ENCODE measurements at places on chromosomes 16 and 17.

DNA sequence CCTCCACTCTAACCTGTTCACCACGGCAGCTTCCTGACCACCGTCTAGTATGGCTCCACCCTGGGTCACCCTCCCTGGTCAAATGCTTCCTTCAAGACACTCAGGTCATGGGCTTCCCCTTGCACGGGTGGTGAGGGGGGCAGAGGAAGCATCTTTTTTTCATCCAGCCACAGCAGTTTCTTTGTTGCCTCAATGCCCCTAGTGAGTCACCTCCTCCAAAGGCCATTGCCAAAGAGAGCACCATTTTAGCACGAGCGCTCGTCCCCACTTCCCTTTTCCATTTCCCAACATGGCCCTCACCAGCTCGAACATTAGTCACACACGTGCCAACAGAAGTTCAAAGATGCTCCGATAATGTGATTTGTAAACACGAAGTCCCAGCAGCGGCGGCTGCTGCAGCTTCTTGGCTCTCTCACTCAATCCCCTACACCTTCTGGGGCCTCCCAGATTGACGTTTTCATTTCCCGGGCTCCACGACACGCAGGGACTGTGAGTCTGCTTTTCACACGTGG, 134.6 kb downstream of the GAS7 start:
- no peak for DNase-seq

DNA sequence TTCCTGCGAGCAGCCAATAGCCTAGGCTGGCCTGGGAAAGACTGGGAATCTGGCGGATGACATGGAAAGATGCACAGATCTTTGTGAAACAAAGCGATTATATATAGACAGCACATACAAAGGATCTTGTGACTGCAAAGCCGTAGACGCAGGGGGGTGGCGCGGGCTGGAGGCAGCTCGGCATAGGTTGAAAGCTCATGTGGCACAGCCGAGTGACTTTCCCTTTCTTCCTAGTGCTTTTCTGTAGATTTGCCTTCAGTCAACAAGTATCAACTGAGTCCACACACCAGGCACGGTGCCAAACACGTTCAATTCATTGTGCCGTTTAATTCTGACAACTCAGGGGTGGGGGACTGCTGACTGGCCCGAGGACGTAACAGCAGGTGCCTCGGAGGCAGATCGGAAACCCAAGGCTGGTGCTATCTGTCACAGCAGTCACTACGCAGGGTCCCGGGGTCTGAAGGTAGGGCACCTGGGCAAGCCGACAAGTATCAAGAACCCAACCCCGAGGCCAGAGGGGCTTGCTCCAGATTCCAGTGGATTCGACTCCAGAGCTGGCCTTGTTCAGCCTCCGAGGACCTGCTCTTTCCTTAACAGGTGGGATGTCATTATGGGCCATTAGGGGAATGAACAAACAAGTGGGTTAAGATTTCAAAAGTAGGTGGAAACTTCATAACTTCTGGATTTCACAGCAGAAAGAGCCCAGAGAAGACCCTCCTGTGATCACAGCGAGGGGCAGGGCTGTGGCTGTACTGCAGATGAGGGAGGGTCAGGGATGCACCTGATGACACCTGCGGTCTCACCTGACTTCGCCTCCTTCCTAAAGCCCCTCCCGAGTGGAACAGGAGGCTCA, 5.9 kb downstream of the PAM16 start:
- DNase-seq = no peak

DNA sequence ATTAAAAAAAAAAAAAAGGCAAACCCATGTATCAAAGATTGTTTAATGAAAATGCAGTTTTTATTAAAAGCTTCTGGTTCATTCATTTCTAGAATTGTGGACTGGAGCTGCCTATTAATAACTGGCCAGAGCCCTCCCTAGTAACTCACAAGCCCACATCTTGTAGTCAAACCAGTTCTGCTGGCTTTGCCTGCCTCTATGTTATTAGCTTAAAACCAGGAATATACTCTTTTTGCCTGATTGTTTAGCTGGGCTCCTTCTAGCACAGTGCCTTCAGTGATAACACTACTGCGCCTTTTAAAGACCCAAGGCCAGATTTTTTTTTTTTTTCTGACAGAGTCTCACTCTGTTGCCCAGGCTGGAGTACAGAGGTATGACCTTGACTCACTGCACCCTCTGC, 26.0 kb downstream of the TAC4 start:
- DNase-seq = no peak

- DNase-seq = no peak
Measured at GRCh38 chr16:21166561-21166961, 8.1 kb downstream of the LDAF1 start.

DNA sequence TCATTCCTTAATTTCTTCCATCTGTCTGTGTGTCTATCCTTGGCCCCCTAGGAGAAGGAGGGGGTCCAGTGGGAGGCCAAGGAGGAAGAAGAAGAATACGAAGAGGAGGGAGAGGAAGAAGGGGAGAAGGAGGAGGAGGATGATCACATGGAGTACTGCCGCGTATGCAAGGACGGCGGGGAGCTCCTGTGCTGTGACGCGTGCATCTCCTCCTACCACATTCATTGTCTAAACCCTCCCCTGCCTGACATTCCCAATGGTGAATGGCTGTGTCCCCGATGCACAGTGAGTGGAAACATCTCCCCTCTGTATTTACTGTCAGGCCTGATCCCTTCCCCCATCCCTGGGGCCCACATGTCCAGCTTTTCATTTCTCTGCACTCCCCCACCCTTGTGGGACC, 6.3 kb downstream of the CHD3 start:
- DNase-seq = no peak

DNA sequence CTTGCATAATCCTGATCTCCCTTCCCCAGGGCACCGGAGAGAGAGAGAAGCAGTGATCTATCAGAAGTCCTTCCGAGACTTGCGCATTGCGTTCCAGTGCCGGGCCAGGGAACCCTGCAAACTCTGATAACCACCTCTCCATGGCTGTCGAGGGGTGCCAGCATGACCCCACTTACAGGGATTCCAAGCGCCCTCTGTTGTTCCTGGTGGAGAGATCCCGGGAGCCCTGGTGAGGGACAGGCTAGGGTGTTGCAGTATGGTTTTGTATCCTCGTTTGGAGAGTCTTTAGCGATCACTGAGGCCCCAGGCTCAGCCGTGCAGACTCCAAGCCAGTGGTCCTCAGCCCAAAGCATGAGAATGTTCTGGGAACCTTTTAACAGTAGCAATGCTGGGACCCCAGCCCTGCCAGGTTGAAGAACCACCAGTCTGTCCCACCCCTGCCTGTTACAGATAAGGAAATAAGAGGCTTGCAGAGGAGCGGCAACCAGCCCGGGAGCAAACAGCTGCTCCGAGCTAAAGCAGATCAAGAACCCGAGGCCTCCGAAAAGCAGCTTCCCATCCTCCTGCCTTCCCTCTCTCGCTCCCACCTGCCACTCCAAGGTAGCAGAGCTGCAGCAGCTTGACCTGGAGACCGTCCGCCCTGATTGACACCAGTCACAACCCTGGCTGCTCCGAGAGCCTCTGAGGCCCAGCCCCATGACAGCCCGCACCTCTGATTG, 150.3 kb upstream of the RPL38 start:
- DNase-seq = no peak

GRCh38 chr16:80346111-80346632, 194.6 kb upstream of the DYNLRB2 start:
- DNase-seq = no peak

- DNase-seq = no peak
Measured at GRCh38 chr16:30470170-30470512, 2.4 kb upstream of the ITGAL start.

GRCh38 chr16:569445-570254, at the start of gene PIGQ:
PIGQ (plus strand) TSS chr16:569968; CDS start chr16:574075, 4,107 bp downstream.
- peak; percentile 20 for DNase-seq

GRCh38 chr17:18314059-18314730, 599 bp downstream of the TOP3A start:
- DNase-seq = no peak

DNA sequence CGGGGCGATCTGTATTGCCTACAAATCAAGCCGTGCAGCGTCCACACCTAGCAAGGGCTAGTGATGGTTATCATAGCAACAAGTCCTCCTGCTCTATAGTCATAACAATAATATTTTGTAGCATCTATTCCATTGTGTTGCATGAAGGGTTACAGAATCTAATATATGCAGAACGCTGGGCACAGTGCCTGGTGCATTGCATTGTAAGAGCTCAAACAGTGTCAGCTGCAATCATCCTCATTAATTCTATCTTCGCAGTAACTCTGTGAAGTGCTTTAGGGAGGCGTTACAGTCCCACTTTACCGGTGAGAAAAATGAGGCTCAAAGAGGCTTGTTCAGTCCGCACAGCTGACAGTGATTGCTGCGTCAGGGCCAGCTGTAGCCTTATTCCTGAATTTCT, 149.4 kb downstream of the RBFOX1 start:
- no peak for DNase-seq

GRCh38 chr17:80569924-80570323, 25.3 kb downstream of the RPTOR start:
- DNase-seq = no peak

GRCh38 chr16:65070831-65071432, 50.9 kb downstream of the CDH11 start:
- no peak for DNase-seq

GRCh38 chr16:15427648-15428239, 6.6 kb upstream of the BMERB1 start:
- DNase-seq = peak; percentile 34
